ENCODE measurements at places on chromosomes 6 and 20. TPM values are rescaled to one million over a fixed set of nuclear protein-coding genes. Genes with fewer than 3 reads are reported as not detected.

- peak overlapping the region; percentile 76 for H3K4me3 ChIP-seq
- H3K36me3 ChIP-seq, result no peaks in the 10 kb centered on the region
- H3K27ac ChIP-seq, result peak overlapping the region; percentile 74
- peaks cover 54% of the 10 kb centered on the region for H3K4me1 ChIP-seq
These were observed 1.7 kb downstream of the AFDN start for GRCh38 chr6:167828325-167828956.

DNA sequence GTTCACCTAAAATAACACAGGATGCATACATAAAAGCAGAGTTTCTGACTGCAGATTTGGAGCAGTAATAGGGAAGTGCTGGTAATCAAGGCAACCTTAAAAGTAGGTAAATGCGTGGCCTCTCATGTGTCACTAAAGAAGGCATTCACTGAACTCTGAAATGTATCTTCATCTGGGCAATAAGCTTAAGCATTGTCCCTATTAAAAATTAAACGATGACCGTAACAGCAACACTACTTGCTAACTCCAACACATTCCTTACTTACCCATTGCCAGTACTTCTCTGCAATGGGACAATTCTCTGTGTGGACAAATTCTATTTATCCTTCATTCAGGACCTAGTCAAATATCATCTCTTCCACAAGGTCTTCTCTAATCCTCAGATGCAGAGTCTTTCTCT is 19.9 kb downstream of the ADGRF1 start:
- no peak for DNase-seq
- H3K36me3 ChIP-seq, result no peaks in the 10 kb centered on the region
- no peaks in the 10 kb centered on the region for H3K27me3 ChIP-seq
- no peak overlapping the region for H3K4me3 ChIP-seq
- H3K27ac ChIP-seq, result no peak overlapping the region

GRCh38 chr6:138484018-138484731 is 15.1 kb downstream of the NHSL1 start:
- H3K27me3 ChIP-seq, result no peaks in the 10 kb centered on the region
- H3K36me3 ChIP-seq, result no peaks in the 10 kb centered on the region
- no peaks in the 10 kb centered on the region for H3K4me1 ChIP-seq
- DNase-seq, result no peak

Gene GABRR2
- total RNA-seq, result 0.18 TPM

DNA sequence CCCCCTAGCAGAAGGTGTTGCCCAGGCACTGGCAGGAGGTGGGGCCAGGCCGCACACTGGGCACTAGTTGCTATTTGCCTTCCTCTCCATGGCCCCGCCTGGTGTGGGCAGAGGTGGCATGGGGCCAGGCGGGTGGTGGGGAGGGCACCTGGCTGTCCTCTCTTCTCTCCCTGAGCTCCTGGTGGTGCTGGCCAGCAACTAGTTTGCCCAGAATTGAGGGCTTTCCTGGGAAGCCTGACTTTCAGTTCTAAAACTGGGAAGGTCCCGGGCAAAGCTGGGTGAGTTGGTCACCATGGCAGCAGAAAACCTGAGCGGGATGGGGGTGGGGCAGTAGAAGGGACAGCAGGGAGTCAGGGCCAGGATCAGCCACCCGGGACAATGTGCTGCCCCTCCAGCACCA is 48.2 kb downstream of the RBM38 start:
- no peak overlapping the region for H3K4me3 ChIP-seq
- DNase-seq, result no peak
- H3K36me3 ChIP-seq, result no peaks in the 10 kb centered on the region
- peaks cover 11% of the 10 kb centered on the region for H3K4me1 ChIP-seq

DNA sequence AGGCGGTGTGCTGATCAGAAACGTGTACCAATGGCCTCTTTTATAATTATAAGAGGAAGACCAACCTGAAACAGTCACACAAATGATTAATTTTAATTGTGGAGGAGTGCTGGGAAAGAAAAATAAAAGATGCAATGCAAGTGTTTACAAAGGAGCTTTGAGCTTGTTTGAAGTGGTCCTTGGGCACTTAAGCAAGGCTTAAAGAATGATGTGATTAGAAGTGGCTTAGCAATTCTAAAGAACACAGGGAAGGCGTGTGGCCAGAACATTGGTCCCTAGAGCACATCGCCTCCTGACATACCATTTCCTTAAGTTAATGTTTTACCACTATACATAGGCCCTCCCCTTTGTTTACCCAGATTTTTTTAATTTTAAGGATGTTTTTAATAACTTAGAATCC is 26.1 kb downstream of the PTPN1 start:
- H3K36me3 ChIP-seq, result no peaks in the 10 kb centered on the region
- H3K4me3 ChIP-seq, result no peak overlapping the region
- H3K27ac ChIP-seq, result no peak overlapping the region
- H3K27me3 ChIP-seq, result no peaks in the 10 kb centered on the region

Gene ABHD16B
- total RNA-seq, result not detected

- DNase-seq, result peak; percentile 78
- no peaks in the 10 kb centered on the region for H3K27me3 ChIP-seq
- H3K36me3 ChIP-seq, result no peaks in the 10 kb centered on the region
- peak overlapping the region; percentile 37 for H3K4me3 ChIP-seq
These were observed 12.6 kb downstream of the HSPA12B start for GRCh38 chr20:3744806-3745685.

Gene SEC23B
- 61.3 TPM for total RNA-seq

GRCh38 chr6:3165631-3166534 is 8.5 kb upstream of the TUBB2A start:
- no peaks in the 10 kb centered on the region for H3K36me3 ChIP-seq
- H3K27me3 ChIP-seq, result no peaks in the 10 kb centered on the region
- no peak overlapping the region for H3K4me3 ChIP-seq
- H3K4me1 ChIP-seq, result peaks cover 16% of the 10 kb centered on the region
- peak overlapping the region; percentile 18 for H3K27ac ChIP-seq

- peak overlapping the region; percentile 75 for H3K4me3 ChIP-seq
- no peaks in the 10 kb centered on the region for H3K36me3 ChIP-seq
These were observed 2.0 kb downstream of the PDE10A start for GRCh38 chr6:165660857-165661663.

GRCh38 chr6:168574075-168574698 is 133.2 kb downstream of the SMOC2 start:
- H3K36me3 ChIP-seq, result no peaks in the 10 kb centered on the region
- peaks cover 26% of the 10 kb centered on the region for H3K27me3 ChIP-seq
- H3K4me3 ChIP-seq, result no peak overlapping the region
- H3K27ac ChIP-seq, result no peak overlapping the region
- no peaks in the 10 kb centered on the region for H3K4me1 ChIP-seq

Gene SLC22A1
- total RNA-seq, result 0.98 TPM

DNA sequence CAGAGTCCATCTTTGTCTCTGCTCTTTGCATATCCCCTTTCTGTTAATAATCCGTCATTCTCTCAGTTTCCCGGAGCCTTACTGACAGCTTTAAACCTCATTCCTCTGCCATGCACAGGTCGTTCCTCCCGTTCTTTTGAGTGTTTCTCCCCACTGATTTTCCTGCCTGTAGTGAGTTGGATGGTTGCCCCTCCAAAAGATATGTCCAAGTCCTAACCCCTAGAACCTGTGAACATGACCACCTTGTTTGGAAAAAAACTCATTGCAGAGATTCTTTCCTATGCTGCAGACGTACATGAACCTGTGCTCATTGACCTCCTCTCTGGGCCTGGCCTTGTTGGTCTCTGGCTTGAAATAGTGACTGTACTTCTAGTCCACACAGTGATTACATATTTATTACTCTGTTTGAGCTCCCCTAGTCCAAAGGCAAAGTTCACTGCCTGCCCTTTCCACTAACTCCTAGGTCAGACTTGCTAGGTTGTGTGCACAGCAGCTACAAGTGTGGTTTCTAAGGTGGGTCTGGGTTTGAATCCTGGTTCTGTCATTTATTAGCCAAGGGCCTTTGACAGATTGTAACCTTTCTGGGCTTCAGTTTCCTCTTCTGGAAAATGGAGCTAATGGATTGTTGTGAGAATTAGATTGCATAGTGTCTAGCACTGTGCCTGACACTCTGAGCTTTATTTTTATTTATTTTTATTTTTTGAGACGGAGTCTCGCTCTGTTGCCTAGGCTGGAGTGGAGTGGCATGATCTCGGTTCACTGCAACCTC is 29.3 kb downstream of the PPARD start:
- H3K27me3 ChIP-seq, result no peaks in the 10 kb centered on the region
- H3K4me3 ChIP-seq, result no peak overlapping the region
- no peaks in the 10 kb centered on the region for H3K36me3 ChIP-seq
- DNase-seq, result no peak
- no peak overlapping the region for H3K27ac ChIP-seq

- no peak for DNase-seq
- H3K4me1 ChIP-seq, result no peaks in the 10 kb centered on the region
- H3K36me3 ChIP-seq, result no peaks in the 10 kb centered on the region
- no peaks in the 10 kb centered on the region for H3K27me3 ChIP-seq
- no peak overlapping the region for H3K27ac ChIP-seq
These were observed 1005.6 kb upstream of the FLRT3 start for GRCh38 chr20:15342991-15343523.

DNA sequence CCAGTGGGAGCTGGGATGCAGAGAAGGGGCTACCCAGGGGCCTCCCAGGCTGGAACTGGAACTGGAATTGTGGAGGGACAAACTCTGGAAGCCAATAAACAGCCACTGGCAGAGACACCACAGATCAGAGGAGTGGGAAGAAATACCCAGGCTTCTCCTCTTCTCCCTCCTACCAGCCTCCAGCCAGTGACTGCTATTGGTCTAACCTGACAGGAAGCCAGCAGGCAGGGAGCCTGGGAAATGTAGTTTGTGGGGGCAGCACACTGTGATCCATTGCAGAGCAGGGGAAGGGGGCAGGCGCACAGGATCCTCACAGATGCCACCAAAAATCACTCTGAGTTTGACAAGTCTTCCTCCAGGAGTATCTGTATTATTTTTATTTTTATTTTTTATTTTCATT is 12.1 kb upstream of the MLN start:
- H3K36me3 ChIP-seq, result no peaks in the 10 kb centered on the region
- no peak overlapping the region for H3K27ac ChIP-seq
- no peak overlapping the region for H3K4me3 ChIP-seq
- H3K27me3 ChIP-seq, result no peaks in the 10 kb centered on the region
- H3K4me1 ChIP-seq, result no peaks in the 10 kb centered on the region

DNA sequence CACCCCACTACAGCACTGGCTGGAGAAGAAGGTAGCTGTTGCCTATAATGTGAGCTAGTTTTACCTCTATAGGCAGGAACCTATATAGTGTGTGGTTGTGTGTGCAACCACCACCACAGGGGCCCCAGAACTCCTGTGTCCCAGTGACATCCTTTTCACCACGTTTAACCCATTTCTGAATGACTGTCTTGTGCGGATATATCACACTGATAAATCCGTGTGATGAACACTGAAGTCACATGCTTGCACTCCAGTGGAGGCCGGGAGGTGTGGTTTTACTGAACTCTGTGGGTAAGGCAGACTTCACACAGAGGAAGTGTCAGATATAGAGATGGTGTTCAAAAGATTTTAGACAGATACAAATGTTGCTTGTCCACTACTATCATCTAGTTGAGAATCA is 32.5 kb downstream of the SDHAF4 start:
- H3K36me3 ChIP-seq, result no peaks in the 10 kb centered on the region
- H3K4me1 ChIP-seq, result no peaks in the 10 kb centered on the region
- H3K27me3 ChIP-seq, result no peaks in the 10 kb centered on the region
- H3K27ac ChIP-seq, result no peak overlapping the region

DNA sequence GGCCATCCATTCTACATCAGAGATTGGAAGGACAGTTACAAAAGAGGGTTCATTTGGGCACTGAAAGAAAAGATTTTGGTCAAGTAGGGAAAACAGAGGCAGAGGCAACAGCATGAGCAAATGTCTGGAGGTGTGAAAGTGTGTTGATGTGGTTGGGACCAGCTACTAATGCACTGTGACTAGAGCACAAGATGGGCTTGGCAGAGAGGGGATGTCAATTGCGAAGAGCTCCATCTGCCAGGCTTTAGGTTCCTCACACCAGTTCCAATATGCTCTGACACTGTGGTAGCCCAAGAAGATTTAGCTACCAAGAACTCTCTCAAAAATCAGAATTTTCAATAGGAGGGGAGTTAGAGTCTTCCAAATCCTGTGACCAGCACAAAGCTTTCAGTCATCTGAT is 42.1 kb downstream of the TRAF3IP2 start:
- no peaks in the 10 kb centered on the region for H3K27me3 ChIP-seq
- peak overlapping the region; percentile 37 for H3K27ac ChIP-seq
- H3K4me3 ChIP-seq, result no peak overlapping the region

DNA sequence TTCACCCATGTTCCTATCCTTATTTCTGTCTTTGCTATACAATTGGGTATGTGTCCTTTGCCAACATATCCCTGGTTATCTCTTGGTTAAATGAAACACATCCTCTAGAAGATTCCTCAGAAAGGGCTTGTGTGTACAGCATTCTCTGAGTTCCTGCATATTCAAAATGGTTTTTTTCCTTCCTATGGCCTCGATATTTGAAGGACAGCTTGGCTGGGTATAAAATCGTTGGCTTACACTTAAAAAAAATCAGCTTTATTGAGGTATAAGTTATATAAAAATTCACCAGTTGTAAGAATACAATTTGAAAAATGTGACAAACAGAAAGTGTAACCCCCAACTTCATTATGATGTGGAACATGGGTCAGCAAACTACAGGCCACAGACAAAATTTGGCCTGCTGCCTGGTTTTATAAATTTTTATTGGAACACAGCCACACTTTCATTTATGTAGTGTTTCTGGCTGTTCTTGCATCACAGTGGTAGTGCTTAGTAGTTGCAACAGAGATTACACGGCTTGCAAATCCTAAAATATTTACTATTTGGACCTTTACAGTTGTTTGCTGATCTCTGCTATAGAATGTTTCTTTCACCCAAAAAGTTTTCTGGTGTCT is 16.7 kb downstream of the PCMT1 start:
- peak overlapping the region; percentile 69 for H3K27ac ChIP-seq
- H3K4me1 ChIP-seq, result peaks cover 12% of the 10 kb centered on the region
- no peak overlapping the region for H3K4me3 ChIP-seq
- DNase-seq, result no peak
- H3K27me3 ChIP-seq, result no peaks in the 10 kb centered on the region
- peaks cover 4% of the 10 kb centered on the region for H3K36me3 ChIP-seq

DNA sequence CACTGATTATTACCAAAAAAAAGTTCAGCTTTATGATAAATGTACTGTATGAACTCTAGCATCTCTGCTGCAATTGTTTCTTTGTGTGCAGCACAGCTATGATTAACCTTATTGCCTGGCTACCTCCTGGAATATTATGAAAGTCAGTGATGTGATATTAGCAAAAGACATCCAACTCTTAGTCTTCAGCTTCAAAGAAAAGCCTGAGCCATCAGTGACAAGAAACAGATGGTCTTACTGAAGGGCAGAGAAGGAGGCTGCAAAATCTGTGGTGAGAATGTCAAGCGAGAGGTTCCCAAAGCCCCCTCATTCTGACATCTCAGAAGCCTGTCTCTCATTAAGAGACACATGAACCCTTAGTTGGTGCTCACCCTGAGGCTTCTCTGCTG is 89.4 kb upstream of the TNFAIP3 start:
- no peak overlapping the region for H3K27ac ChIP-seq
- no peak overlapping the region for H3K4me3 ChIP-seq
- no peaks in the 10 kb centered on the region for H3K4me1 ChIP-seq
- no peaks in the 10 kb centered on the region for H3K36me3 ChIP-seq
- DNase-seq, result no peak

Gene RRAGD
- total RNA-seq, result 27.8 TPM

DNA sequence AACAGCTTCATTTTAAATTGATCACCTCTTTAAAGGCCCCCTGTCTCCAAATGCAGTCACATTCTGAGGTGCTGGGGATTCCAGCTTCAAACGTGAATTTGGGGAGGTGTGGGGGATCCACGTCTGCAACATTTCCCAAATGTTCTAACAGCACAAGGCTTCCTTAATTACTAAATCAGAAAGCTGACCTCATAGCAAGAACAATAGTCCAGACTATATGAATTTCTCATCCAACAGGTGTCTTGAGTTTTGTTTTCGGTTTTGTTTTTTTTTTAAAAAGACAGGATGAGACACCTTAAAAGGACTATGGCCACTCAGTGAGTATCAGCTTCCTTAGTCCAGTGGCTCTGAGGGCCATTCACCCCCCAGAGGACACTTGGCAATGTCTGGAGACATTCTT is 11.5 kb downstream of the ATP9A start:
- DNase-seq, result no peak
- H3K4me1 ChIP-seq, result peaks cover 11% of the 10 kb centered on the region
- H3K27ac ChIP-seq, result no peak overlapping the region
- no peaks in the 10 kb centered on the region for H3K36me3 ChIP-seq
- no peak overlapping the region for H3K4me3 ChIP-seq

Measured in Panc1 (cell line).